ENCODE measurements at places on chromosomes 2 and 18.
A peak's percentile ranks its signal among the peaks of the same experiment; 100 is the strongest.

DNA sequence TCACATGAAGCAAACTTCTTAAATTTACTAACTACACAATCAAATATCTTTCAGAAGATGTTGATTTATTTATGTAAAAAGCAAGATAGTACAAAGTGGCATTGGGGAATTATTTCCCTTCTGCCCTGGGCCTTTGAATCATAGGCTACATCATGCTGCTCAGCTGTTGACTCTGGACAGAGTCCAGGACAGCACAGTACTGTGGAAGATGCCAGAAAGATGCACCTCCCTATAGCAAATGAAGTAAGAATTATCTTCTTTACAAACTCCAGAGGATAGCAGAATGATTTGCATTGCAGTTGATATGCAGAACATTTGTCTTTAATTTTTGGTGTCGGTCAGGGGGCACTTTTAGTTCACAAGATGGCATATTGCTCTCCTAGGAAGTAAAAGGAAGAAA lies 1354.5 kb upstream of the ZEB2 start:
- peak; percentile 81 for DNase-seq

DNA sequence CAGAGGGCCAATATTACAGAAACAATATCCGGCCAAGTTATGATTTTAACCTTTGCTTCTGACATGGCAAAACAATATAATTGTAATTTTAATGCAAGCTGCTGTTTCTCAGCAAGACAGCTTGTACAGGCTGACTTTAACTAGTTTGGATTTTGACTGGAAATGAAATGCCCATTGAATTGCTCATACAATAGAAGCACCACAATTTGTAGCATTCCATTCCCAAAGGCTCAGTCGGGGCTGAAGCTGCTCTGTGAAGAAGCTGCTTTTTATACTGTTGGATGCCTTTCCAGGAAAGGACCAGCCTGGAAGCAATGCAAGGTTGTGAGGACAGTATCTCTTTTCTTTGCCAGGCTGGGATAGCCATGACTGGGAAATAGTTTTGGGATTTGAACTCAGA lies 677.0 kb upstream of the FANCL start:
- peak; percentile 90 for DNase-seq

- DNase-seq = no peak
Measured at GRCh38 chr2:32262105-32262504, 2.6 kb downstream of the NLRC4 start.

GRCh38 chr2:173358616-173359015 lies 3.9 kb downstream of the CDCA7 start:
- no peak for DNase-seq

DNA sequence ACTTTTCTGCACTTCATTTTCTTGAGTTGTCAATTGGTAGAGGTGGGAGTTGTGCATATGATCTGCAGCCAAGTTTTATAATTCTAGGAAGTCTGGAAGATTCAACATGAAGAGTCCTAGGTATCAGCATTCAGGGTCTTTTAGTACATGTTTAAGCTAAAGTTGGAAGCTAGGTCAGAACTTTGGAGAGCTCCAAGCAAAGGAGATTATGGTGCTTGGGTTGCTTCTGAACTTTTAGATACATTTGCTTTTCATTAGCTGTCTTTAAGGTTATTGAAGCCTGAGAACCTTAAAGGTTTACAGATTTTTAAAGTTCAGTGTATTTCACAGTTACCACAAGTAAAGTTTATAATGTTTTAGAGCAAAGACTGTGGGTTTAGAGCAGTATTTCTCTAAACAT lies 85.5 kb downstream of the EPC2 start:
- DNase-seq = peak; percentile 10

DNA sequence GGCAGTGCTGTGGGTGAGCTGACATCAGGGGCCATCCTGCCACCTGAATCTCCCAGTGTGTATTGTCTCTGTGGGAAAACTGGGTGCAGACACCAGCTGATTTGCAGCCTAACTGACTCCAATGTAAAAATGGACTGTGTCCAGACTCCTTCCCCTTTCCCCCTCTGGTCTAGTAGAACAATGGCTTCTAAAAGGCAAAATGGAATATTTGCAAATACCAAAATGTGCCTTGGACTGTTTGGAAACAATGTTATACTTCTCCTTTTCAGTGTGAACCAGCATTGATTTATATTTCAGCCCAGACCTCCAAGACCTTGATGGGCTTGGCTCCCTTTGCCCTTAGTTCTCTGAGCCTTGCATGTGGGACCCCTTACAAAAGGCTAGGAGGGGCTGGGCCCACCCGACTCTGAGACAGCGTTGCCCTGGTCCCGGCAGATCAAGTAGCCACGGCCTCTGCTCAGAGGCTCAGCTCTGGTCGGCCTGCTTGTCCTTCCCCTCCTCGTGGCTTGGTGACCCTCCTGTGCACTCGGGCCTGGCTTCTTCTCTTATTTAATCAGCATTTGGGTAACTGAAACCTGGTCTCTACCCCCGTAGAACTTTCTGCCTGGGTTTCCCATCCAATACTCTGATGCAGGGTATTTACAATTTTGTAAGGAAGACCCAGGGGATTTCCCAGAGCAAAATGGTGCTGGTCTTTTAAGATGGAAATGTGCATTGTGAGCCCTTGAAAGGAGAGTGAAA lies 18.0 kb upstream of the ACKR3 start:
- no peak for DNase-seq

- no peak for DNase-seq
Measured at GRCh38 chr2:240298803-240299709, 136.4 kb upstream of the GPC1 start.

DNA sequence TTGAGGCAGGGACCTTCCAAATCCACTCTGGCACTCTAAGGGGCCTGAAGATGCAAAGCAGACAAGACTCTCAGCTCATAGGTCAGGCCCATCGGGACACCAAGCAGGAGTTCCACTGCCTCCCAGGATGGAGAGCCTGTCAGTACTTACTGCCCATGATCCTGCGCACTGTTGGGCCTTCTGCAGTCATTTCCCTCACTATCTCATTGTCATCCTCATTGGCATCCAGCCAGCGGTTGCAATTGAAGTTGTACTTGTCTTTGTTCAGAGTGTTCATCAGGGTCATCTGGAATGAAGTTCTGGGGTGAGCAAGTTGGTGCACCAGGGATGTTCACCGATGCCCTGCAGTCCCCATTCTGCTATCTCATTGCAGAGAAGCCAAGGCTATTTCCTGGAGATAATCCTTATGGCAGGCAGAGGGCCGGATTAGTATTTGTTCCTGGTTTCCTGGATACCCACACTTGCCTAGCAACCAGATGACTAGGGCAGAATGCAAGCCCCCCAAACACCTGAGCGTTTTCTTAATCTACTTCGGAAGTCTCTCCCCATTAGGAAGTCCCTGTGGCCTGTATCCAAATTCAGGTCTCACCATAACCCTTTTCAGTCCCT lies 65.1 kb downstream of the LOXHD1 start:
- DNase-seq = no peak

DNA sequence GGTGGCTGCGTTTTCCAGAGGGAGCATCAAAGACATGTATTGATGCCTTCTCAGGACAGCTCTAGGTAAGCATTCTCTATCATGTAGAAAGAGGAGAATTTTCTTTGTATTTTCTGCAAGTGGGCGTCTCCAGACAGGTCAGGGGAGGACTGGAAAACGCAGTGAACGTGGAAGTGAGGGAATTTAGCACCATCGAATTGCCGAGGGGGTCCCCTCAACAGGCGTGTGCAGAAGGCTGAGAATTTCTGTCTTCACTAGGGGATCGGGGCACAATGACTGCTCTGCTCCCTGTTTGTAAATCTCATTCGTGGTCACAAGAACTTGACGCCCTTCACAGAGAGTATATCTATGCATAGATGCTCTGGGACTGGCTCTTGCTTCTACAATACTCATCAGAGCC lies 5.0 kb upstream of the NTSR2 start:
- no peak for DNase-seq

DNA sequence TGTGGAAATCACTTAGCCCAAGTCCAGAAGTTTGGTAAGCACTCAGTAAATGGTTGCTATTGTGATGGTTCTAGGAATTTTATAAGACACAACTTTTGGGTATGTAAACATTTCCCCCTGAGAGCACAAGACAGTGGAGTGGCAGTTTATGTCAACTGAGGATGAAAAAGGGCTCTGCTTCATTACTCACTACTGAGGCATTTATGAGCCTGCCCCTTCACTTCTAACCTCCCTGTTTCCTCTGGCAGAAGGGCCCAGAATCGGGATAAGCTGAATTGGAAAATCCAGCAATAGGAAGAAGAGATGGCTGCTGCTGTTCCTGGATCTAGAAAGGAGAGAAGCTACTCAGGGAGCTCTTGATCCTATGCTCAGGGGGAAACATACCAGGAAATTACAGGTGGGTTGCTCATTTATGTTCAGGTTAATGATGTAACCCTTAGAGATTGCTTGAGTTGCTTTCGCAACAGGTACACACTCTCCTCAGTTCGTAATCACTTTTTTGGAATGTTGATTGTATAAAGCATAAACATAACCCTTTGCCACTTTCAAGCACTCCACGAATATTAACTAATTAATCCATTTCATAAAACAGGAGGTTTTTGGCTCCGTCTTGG lies 46.3 kb downstream of the ADCYAP1 start:
- no peak for DNase-seq

DNA sequence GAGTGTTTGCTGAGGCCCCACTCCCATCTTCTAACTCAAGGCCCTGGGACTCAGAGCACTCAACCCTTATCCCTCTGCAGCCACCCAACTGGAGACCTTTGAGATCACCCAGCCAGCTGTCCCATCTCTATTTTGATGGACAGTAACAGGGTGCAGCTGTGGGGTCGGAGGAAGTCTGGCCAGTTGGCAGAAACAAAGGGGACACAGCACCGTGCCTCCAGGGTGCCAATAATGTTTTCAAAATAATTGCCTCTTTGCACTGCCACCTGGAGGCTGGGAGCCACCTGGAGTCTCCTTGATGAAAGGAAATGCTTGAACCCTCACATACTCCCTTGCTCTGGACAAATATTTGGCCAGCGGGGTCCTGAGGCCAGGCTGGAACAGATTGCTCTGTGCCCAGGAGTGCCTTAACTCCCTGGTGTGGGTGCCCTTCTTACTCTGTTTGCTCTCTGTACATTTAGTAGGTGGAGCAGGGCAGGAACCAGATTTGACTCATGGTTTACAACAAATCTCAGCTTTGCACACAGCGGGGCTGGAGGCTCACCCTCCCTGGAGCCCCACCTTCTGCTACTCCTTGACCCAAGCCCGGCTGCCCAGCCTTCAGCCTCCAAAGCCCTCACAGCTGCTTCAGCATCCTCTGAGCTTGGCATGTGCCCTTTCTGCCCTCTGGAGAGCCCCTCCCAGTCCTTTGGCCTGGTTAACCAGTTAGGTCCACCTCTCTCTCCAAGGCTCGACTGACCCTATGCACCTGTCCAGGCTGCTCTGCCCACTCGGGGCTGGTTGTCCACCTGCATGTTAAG lies 17.2 kb downstream of the MAL start:
- DNase-seq = no peak

DNA sequence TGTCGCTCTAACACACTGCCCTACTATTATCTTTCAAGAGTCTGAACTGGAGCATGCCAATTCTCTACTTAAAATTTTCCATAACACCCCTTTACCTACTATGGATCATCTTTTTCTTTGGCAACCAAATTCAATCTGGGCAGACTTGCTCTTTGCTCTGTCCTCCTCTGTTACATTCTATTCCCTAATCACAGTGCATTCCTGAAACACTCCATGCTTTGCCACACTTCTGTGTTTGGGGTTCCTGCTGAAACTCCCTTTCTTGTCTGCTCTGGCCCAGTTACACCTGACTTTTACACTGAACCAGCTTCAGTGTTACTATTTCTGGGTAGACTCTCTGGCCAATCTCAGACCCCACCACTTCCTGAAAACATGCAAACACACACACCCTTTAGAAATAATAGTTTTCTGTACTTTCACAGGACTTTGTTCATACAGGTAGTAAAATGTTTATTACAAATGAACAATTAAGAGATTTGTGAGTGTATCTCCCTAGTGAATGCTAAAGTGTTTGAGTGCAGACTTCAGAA lies 119.9 kb upstream of the DCC start:
- DNase-seq = no peak

GRCh38 chr2:217735899-217736298 lies 266.9 kb downstream of the TNS1 start:
- no peak for DNase-seq

- DNase-seq = no peak
Measured at GRCh38 chr2:240594511-240595380, 8.2 kb downstream of the CAPN10 start.

- DNase-seq = no peak
Measured at GRCh38 chr2:211823886-211824479, 714.6 kb downstream of the ERBB4 start.

- no peak for DNase-seq
Measured at GRCh38 chr2:223945755-223946154, 620 bp upstream of the WDFY1 start.

- peak; percentile 61 for DNase-seq
Measured at GRCh38 chr2:130371723-130372054, 15.8 kb downstream of the PTPN18 start.

DNA sequence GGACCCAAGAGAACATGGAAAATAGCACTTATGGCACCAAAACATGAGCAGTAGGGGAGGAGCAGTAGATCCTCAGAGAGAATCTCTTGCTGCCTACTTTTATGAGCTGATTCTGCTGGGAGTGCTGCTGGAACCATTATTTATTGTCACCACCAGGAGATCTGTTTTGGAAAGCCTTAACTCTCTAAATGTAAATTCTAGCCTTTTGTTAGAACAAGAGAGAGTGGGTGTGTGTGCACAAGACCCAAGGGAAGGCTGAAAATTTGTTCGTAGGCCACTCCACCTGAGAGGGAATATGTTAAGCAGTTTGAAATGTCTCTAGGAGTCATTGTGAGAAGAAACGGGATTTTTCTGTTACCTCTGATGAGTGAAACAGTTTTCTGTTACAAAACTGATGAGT lies 16.2 kb upstream of the FAM237A start:
- DNase-seq = no peak

DNA sequence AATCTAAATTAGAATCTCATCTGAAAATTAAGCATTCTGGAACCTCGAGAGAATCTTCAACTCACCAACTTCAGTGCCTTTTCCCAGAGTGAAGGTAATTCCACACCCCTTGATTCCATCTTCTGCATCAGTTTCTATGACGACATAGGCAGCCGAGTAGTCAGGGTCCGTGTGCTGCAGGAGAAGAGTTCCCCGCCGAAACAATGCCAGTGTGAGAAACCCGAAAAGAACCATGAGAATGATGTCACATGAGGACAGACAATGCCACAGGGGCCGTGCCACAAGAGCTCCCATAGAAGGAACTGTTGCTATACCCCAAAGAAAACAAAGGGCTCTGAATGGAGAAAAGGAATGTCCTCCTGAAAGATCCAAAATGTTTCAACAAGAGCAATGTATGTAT lies 6.0 kb downstream of the ENOSF1 start:
- no peak for DNase-seq

DNA sequence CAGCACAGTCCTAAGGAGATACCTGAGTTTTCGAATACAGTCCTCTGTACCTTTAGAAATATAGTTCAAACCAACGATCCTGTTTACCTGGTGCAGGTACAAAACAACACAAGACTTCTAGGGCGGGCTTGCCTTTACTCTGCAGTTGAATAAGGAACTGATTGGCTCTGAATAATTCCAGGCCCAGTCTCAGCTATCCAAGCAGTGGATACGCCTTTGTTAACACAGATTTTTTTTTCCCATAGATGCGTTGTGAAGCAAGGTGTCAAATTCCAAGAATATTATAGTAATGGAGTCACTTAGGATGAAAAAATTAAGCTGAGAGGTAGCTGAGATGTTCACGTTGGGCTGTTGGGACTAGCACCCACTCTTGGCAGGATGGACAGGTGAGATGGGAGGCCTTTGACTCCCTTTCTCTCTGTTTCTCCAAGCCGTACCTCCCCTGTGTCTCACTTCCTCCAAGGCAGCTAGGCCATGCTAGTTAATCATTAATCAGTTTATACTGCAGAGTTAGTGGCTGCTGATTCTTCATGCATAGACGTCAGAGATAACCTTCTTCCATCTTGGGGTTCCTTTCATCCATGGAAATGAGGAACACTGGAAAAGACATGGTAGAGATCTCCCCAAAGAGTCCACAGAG lies 380.8 kb upstream of the ACVR2A start:
- no peak for DNase-seq
